Cortex of kidney (tissue), 1 donor: ENCODE measurements at places on chromosomes 7 and 10.

DNA sequence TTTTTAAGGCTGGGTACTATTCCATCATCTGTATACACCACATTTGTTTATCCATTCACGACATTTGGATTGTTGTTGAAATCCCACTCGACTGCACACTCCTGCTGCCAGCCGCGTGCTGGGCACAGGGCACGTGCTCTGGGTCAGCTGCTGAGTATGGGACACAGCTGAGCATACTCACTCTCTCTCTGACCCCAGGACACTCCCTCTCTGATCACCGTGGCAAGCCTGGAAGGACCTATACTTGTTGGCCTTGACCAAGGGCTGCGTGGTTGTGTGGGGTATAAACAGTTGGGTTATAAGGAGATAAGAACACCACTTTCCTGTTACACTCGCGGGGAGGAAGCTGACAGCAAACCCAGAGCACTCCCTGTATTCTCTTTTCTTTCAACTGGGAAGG, 153.0 kb upstream of the RHEB start:
- DNase-seq, result no peak

DNA sequence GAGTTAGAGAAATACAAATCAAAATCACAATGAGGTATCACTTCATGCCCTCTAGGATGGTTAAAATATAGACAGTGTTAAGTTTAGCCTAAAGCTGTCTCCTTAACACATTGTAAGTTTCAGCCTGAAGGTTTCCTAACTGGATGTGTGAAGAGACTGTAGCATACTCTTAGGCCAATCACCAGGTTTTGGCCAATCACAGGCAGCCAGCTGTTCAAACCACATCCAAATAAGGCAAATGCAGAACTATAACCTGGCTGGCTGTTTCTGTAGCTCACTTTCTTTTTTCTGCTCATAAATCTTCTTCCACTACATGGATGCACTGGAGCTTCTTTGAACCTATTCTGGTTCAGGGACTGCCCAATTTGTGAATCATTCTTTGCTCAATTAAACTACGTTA, 19.7 kb downstream of the ESYT2 start:
- no peak for DNase-seq

GRCh38 chr7:80593869-80594586, 44.4 kb upstream of the CD36 start:
- DNase-seq, result no peak

GRCh38 chr7:102313997-102314780, 27.5 kb downstream of the SH2B2 start:
- DNase-seq, result no peak

- DNase-seq, result no peak
Observed at GRCh38 chr10:117214401-117214800, 17.1 kb downstream of the KCNK18 start.

GRCh38 chr7:100983451-100984187, 14.3 kb downstream of the MUC12 start:
- no peak for DNase-seq

GRCh38 chr7:3497796-3498195, 196.7 kb downstream of the SDK1 start:
- DNase-seq, result no peak

GRCh38 chr7:266851-267840, 22.8 kb upstream of the FOXL3 start:
- DNase-seq, result no peak

- no peak for DNase-seq
Observed at GRCh38 chr10:43427166-43427825, 9.6 kb upstream of the ZNF487 start.

- no peak for DNase-seq
Observed at GRCh38 chr10:13822490-13822889, 235.7 kb downstream of the PRPF18 start.

DNA sequence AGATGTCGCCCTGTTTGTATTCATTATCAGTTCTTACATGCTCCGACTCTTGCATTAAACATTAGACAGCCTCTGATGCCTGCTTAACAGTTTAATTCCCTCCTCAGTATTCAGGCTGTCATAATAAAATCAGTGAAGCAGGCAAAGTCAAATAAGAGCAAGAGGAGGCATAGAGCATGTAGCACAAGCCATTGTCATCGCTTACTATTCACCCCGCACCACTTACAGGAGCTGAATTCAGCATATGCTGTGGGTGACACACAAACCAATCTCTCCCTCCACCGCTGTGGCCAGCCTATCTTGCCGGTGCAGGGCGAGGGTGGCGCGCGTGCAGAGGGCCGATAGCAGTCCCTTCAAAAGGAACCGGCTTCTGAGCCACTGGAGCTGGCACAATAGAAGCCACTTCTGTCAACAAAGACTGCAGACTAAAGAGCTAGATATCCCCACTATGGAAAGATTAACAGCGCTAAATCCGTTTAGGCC, 433.2 kb upstream of the MGMT start:
- DNase-seq, result no peak

DNA sequence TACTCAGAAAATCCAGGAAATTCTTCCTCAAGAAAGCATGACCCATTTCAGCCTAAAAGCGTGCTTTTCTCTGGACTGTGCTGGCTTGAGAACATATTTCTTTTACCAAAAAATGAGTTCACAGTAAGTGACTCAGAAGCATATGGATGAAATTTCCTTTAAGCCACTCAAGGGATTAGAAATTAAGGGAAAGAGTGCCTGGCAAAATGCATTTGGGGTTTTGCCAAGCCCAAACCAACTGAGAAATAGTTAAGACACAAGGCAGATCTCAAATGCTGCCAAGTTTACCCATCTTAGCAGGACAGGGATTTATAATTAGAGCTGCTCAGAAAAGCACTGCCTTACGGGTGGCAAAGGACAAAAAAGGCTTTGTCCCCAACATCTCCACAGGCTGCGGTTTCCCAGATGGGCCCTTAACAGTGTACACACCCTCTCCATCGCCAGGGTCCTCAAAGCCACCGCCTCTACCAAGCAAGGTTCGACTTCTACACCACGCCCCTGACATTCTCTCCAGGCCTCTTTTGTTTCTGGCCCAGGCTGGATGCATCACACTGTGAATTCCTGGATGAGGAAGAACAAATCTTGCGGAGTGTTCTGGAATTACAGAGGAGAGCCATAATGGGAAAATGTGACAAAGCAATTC, 30.1 kb upstream of the CDHR3 start:
- no peak for DNase-seq

- no peak for DNase-seq
Observed at GRCh38 chr10:6201516-6201975, 1.2 kb upstream of the PFKFB3 start.

GRCh38 chr10:84054743-84055142, 84.6 kb upstream of the GHITM start:
- no peak for DNase-seq

- DNase-seq, result no peak
Observed at GRCh38 chr10:120713573-120714205, 137.5 kb upstream of the WDR11 start.

DNA sequence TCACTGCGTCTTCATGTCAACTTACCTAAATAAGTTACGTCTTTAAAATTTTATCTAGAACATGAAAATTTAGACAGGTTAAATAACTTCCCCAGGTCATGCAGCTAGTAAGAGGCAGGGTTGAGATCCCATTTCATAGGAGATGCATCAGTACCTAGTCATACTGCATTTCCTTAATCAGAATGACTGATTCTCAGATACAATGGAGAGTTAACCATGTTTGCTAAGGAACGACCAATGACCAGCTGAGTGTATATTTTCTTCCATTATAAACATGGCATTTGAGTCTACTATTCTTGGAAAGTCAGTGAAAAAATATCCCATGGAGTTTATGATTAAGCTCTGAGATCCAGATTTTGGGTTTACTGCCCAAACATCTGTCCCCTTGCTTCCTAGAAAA, 39.6 kb downstream of the ENTPD1 start:
- no peak for DNase-seq

GRCh38 chr7:158281441-158281840, 306.2 kb downstream of the PTPRN2 start:
- DNase-seq, result no peak

- no peak for DNase-seq
Observed at GRCh38 chr7:94492601-94493000, 17.0 kb upstream of the CASD1 start.

DNA sequence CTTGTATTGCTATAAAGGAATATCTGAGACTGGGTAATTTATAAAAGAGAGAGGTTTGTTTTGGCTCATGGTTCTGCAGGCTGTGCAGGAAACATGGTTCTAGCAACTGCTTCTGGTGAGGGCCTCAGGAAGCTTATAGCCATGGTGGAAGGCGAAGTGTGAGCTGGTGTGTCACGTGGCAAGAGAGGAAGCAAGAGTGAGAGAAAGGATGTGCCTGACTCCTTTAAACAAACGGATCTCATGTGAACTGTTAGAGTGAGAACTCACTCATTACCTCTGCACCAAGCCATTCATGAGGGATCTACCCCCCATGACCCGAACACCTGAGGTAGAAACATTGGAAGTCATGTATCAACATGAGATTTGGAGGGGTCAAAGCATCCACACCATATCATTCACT, 7.7 kb upstream of the ITPRIP start:
- no peak for DNase-seq

- no peak for DNase-seq
Observed at GRCh38 chr7:104272767-104273384, 55.5 kb upstream of the LHFPL3 start.
